ENCODE measurements at places on chromosomes 1 and 21.

DNA sequence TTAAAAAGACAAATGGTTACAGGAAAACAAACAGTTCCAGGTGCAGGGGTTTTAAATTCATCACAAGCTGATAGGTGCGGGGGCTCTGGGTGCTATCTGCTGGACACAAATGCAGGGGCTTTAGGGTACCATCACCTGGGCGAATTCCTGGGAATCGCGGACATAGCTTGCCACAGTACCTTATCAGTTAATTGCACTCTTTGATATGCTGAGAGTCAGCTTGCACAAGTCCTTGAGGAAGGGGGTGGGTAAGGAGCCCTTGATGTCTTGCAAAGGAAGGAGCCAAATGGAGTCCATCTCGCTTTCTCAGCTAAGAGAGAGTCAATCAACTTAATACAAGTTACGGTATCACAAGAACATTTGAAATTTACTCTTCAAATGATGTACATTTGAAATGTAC is 25.4 kb upstream of the TMEM54 start:
- no peak for ATAC-seq

DNA sequence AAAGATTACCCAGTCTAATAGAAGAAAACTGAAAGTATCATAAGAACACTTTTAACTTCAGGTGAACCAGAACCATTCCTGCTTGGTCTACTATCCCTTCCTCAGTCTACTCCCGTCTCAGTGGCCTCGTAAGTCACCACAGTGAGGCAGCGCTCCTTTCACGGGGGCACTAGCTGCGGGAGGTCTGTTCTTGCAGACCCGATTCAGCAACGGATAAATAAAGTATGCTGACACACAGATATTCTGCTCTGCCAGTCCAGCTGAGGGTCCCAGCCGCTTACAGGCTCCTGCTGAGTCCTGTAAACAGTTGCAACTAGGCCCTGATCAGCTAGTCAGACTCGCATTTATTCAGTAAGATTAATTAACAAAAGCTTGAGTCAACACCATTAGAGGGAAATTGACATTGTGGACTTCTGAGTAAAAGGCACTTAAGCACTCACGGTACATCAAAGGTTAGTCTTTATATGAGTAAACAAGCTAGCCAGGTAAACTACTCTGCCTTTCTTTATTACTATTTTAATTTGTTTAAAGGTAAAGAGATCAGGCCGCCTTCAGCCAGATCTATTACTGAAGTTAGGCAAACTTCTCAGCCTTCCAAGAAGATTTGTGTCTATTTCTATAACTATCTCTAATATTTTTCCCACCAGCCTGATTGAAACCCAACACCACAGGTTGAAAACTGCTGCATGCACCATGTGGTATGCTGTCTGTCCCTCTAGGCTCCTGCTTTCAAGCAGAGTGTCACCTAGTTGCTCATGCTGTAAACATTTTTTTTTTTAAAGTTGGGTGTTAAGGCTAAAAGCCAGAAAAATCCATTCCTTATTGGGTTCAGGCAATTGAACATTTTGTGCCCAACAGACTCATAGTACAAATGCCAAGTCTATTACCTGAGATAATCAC is 87.7 kb downstream of the INTS7 start:
- no peak for ATAC-seq

DNA sequence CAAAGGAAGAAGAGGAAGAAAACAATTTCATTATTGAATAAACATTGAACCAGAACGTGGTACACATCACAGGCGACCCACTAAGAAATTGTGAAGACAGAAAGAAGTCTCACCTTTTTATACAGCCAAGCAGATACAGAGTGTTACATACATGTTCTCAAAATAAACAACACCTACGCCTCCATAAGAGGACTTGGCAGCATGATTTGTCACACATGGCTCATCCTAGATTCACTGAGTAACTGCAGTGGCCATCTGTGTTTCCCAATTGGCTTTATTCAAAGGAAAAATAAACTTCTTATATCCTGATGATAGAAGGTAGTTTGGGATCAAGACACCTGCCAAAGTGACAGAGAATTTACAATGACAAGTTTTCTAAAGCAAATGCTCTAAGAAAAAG is 7.6 kb upstream of the KRTAP19-8 start:
- ATAC-seq, result no peak

DNA sequence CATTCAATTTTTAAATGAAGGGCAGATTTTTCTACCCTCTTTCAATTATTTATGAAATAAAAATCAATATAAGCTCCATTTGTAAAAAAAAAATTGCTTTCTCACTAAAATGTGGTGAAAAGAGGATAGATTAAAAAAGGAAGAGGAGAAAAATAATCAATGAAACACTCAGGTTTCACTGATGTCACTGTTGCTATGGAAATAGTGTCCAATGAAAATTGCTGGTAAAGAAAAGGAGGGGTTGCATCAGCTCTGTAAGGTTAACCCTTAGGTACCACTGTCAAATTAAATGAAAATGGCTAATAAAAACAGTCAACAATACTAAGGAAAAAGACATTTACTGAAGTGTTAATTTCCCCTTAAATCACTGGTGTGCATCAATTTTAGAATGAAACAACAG is 91.6 kb upstream of the TTC39A start:
- peak; percentile 42 for ATAC-seq

DNA sequence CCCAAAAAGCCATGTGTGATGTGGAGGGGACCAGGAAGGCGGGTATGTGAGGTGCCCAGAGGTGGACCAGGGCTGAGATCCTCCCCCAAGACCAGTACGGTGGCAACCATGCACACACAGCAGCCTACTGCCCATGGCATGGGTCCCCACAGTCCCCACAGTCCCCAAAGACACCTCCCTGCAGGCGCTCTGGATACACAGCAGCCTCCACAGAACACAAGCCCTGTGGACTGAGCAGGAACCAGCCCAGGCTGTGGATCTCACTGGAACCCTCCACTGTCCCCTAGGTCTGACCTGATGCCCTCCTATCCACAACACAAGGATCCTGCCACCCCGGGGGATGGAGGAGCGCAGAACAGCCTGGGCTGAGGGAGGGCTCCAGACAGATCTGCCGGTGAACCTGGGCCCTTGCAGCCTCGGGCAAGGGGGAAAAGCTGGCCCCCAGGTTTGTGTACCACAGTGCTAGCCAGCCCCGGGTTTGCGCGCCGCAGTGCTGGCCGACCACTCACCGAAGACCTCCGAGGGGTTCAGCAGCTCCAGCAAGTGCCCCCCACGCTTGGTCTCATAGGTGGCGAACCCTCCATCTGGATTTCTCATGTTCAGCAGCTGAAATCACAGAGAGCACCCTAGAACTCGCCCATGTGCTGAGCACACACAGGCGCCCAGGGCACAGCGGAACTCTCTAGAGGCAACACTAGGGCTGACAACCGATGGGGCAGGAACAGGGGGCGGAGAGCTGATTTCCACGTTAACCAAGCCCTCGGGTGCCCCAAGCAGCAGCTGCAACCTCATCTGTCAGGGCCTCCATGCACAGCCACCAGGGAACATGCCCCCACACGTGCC is 22.1 kb upstream of the SPATC1L start:
- ATAC-seq, result no peak

All from activated T-helper 17 cell treated with anti-CD3 and anti-CD28 coated beads, Interleukin-2, amount 50 U/mL, for 72 hours (primary cell).